Stimulated activated CD4-positive, alpha-beta T cell treated with anti-CD3 and anti-CD28 coated beads, Interleukin-1b, Interleukin-23, amount 100 ng/mL, for 48 hours (primary cell): ENCODE measurements at places on chromosomes 12 and 14.

DNA sequence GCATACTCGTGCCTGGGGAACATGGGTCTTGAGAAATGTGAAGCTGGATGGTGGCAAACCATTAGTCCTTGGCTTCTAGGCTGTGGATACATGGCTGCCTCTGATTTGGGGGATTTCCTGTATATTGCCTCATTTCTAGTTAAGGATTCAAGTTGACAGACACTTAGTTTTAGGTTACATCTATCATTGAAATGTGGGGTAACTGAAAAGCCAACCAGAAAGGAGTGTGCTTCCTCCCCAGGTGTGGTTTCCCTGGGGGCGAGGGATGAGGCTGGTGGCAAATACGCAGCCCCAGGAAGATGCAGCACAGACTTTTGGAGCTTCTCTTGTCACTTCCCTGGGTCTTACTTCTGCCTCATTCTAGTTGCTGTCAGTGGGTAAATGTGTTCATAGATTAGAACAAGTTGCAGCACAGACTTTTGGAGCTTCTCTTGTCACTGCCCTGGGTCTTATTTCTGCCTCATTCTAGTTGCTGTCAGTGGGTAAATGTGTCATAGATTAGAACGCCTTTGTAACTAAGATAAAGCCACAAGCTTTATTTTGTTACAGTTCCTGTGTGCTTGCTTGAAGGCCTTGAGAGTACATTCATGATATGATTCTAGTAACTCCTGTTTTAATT is 85.1 kb downstream of the BORCS5 start:
- DNase-seq: peak; percentile 44

DNA sequence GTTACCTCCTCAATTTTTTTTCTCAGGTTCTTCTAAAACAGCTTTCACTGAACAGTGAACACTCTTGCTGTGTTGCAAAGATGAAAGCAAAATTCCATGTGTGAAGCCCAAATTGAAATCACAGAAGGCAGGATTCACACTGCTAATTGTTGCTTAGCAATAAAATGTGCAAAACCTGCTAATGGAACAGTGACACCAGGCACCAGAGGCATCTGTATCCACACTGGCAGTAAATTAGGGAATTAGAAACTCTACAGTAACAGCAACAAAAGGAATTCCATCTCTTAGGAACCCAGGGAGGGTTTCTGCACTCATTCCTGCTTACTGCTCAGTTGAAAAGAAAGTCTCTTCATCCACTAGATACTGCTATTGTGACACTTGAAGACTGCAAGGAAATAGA is 202.3 kb downstream of the GXYLT1 start:
- no peak for DNase-seq

DNA sequence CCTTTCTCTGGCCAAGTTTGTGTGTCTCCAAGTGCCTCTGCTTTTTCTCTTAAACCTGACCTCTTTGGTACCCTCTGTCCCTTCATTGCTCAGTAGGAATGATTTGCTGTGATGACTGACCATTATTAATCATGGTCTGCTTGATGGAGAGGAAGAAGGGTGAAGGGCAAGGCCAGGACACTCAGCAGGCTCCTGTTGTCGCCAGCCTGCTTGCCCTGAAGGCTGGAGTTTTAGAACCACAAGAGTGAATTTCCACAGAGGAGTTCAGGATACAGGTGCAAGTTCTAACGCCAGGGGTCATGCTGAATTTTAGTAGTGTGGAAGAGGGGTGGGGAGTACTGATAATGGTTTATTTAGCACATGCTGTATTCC is 2.8 kb upstream of the ITGA5 start:
- no peak for DNase-seq

GRCh38 chr12:124758266-124759220 is 105.1 kb downstream of the SCARB1 start:
- DNase-seq: no peak

- no peak for DNase-seq
These were observed 142.7 kb downstream of the TBX5 start for GRCh38 chr12:114263056-114263805.
